ENCODE measurements at places on chromosomes 7 and 10. TPM values are rescaled to one million over a fixed set of nuclear protein-coding genes. Genes with fewer than 3 reads are reported as not detected.
A peak's percentile ranks its signal among the peaks of the same experiment; 100 is the strongest.

- H3K27me3 ChIP-seq: no peaks in the 10 kb centered on the region
- no peaks in the 10 kb centered on the region for H3K4me1 ChIP-seq
- no peak overlapping the region for H3K4me3 ChIP-seq
These were observed 168.8 kb upstream of the RHOBTB1 start for GRCh38 chr10:61112771-61113170.

DNA sequence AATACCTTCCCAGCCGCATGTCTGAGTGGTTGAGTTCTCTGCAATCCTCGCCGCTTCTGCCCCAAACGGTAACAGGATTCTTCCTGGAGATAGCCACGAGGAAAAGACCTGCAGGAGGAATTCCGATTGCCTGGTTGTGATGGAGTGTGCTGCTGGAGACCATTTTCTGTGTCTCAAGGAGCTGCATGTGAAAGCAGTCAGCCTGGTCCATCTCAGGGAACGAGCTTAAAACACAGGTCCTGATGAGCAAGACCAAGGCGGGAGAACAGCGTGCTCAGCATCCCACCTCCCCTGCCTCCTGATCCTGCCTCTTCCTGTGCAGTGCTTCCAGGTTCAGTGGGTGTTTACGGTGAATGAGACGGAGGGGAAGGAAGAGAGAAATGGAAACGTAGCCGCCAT, 26.5 kb downstream of the VIPR2 start:
- no peak for DNase-seq
- H3K36me3 ChIP-seq: no peaks in the 10 kb centered on the region
- H3K27me3 ChIP-seq: peaks cover 9% of the 10 kb centered on the region
- no peak overlapping the region for H3K4me3 ChIP-seq

GRCh38 chr10:20634839-20635238, 262.3 kb downstream of the NEBL start:
- no peak overlapping the region for H3K27ac ChIP-seq
- H3K4me3 ChIP-seq: no peak overlapping the region
- DNase-seq: no peak
- no peaks in the 10 kb centered on the region for H3K27me3 ChIP-seq
- no peaks in the 10 kb centered on the region for H3K4me1 ChIP-seq

DNA sequence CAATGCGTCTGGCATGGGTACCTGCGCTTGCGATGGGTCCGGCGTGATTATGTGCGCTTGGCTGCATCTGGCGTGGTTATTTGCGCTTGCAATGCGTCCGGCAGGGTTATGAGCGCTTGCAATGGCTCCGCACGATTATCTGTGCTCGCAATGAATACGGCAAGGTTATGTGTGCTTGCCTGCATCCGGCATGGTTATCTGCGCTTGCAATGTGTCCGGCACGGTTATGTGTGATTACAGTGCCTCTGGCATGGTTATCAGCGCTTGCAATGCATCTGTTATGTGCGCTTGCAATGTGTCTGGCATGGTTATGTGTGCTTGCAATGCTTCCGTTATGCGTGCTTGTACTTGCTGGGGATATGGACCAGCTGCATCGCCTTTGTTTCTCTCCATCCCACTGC, 37.7 kb downstream of the RBAK start:
- H3K27me3 ChIP-seq: peaks cover 8% of the 10 kb centered on the region
- H3K27ac ChIP-seq: no peak overlapping the region
- no peak for DNase-seq
- no peaks in the 10 kb centered on the region for H3K36me3 ChIP-seq

GRCh38 chr10:85318809-85319807, 990.7 kb downstream of the CCSER2 start:
- H3K4me3 ChIP-seq: no peak overlapping the region
- H3K4me1 ChIP-seq: no peaks in the 10 kb centered on the region
- H3K27ac ChIP-seq: no peak overlapping the region

GRCh38 chr10:119614686-119615085, 17.9 kb upstream of the TIAL1 start:
- no peaks in the 10 kb centered on the region for H3K27me3 ChIP-seq
- H3K4me1 ChIP-seq: no peaks in the 10 kb centered on the region
- no peak overlapping the region for H3K27ac ChIP-seq
- no peak for DNase-seq

- H3K4me3 ChIP-seq: no peak overlapping the region
- DNase-seq: no peak
- H3K27me3 ChIP-seq: no peaks in the 10 kb centered on the region
- H3K36me3 ChIP-seq: peaks cover 43% of the 10 kb centered on the region
- no peak overlapping the region for H3K27ac ChIP-seq
- H3K4me1 ChIP-seq: peaks cover 3% of the 10 kb centered on the region
These were observed 21.1 kb downstream of the CCDC126 start for GRCh38 chr7:23618241-23618640.

DNA sequence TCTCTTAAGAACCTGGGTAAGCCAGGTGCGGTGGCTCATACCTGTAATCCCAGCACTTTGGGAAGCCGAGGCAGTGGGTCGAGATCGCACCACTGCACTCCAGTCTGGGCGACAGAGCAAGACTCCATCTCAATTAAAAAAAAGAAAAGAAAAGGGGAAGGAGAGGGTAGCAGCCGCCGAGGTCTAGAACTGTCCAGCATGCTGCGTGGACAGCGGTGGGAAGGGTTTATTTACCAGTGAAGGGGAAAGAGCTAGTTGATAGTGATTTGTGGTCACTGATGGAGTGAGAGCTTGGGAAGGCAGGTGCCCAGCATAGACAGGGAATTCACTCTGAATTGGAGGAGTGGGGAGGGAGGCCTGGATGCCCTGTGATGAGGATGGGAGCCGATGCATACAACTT, 43.4 kb upstream of the DAGLB start:
- no peak overlapping the region for H3K4me3 ChIP-seq
- DNase-seq: no peak
- H3K4me1 ChIP-seq: no peaks in the 10 kb centered on the region
- H3K27me3 ChIP-seq: no peaks in the 10 kb centered on the region
- H3K27ac ChIP-seq: no peak overlapping the region

DNA sequence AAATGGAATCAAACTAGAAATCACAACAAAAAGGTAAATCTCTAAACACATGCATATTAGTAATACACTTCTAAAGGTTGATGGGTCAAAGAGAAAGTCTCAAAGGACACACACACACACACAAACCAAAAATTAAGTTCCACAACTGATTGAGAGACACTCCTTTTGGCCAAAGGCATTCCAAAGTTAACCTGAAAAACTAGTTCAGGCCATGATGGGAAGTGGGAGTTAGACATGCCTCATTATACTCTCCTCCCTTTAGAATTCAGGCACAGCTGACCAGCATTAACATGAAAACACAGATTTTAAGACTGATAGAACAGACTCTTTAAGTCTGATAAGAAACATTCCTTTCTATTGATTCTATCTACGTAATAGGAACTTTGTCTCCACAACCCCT, 332.4 kb upstream of the IGFBP3 start:
- no peaks in the 10 kb centered on the region for H3K27me3 ChIP-seq
- H3K36me3 ChIP-seq: no peaks in the 10 kb centered on the region
- no peak for DNase-seq
- no peak overlapping the region for H3K27ac ChIP-seq
- no peak overlapping the region for H3K4me3 ChIP-seq
- H3K4me1 ChIP-seq: no peaks in the 10 kb centered on the region

GRCh38 chr10:103480521-103480920, 1.5 kb upstream of the CALHM3 start:
- no peak for DNase-seq
- H3K4me1 ChIP-seq: no peaks in the 10 kb centered on the region
- no peaks in the 10 kb centered on the region for H3K36me3 ChIP-seq

DNA sequence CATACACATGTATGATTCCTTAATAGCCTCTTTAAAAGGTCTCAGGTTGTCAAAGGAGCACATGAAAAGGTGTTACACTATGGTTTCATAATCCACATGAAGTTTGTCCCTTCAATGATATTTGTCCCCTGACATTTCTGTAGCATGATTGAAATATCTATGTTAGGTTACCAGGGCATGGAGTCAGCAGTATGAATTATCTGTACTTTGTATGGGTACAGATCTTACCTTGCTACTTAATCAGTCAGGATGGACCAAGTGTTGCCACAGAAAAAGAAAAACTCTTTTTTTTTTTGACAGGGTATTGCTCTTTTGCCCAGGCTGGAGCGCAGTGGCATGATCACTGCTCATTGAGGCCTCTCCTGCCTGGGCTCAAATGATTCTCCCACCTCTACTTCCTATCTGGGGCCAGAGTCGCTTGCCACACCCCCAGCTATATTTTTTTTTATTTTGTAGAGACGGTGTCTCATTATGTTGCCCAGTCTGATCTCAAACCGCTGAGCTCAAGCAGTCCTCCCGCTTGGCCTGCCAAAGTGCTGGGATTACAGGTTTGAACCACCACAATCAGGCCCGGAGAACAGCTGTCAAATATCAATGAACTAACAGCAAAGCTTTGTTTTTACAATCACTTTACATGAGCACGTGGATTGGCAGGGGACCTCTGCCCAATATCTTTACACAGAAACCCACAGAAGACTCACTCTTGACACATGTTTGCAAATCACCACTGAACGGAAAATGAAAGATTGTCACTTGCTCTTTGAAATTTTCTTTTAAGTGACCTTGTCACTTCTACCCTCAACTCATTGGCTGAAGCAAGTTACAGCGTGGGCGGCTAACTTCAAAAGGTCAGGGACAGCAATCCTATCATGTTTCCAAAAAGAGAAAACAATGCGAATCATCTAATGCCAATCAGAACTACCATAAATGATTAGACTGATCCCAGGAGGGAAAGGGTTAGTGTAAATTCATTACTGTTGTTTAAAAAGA, 140.2 kb downstream of the PRKG1 start:
- no peak overlapping the region for H3K27ac ChIP-seq
- no peaks in the 10 kb centered on the region for H3K4me1 ChIP-seq
- H3K36me3 ChIP-seq: no peaks in the 10 kb centered on the region

DNA sequence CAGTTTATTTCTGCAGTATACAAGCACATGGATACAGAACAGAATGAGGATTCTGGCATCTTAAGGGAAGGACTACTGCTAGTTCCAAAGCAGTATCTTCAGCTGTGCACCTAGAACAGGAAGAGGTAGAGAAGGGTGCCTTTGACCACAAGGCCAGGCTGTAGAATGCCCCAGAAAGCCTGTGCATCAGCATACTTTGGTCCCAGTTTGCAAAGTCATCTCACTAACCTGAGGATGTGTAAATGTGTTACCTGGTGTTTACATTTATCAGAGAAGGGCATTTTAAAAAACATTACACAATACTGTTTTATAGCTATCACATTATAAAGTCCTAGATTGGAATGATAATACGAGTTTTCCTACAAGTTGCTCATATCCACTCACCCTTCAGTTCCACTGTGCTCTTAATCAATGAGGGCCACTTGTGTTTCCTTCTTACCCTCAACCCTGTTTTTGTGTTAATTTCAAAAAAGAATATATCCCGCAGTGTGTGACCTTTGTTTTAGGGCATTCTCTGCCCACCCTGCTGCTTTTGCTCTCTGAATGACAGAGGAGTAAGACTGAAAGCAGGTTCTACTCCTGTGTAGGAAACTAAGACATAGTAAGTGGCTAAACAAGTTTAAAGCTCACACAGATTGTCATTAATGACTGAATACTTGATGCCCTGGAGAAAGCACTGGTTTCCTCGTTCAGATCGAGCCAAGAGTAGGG, 3.4 kb downstream of the SLC35G1 start:
- no peak overlapping the region for H3K4me3 ChIP-seq
- DNase-seq: no peak
- H3K27ac ChIP-seq: no peak overlapping the region
- H3K4me1 ChIP-seq: peaks cover 37% of the 10 kb centered on the region
- H3K36me3 ChIP-seq: peaks cover 18% of the 10 kb centered on the region
- no peaks in the 10 kb centered on the region for H3K27me3 ChIP-seq

- H3K4me1 ChIP-seq: no peaks in the 10 kb centered on the region
- no peaks in the 10 kb centered on the region for H3K36me3 ChIP-seq
- peaks cover 21% of the 10 kb centered on the region for H3K27me3 ChIP-seq
- DNase-seq: no peak
- no peak overlapping the region for H3K4me3 ChIP-seq
These were observed 371.4 kb downstream of the DNAJB6 start for GRCh38 chr7:157707983-157708918.

DNA sequence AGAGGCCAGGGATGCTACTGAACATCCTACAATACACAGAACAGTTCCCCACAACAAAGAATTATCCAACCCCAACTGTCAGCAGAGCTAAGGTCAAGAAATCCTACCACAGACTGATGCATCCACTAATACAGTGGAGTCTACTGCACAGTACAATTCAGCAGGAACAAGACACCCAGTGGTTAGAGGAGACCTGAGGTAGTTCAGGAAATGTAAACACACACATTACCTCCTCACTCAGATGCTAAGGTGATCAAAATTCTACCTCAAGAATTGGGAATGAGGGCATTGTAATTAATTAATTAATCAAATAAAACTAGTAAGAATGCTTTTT, 91.4 kb downstream of the ZFAND4 start:
- H3K27ac ChIP-seq: peak overlapping the region; percentile 97
- H3K36me3 ChIP-seq: peaks cover 10% of the 10 kb centered on the region
- no peak for DNase-seq
- H3K4me1 ChIP-seq: peaks cover 45% of the 10 kb centered on the region

DNA sequence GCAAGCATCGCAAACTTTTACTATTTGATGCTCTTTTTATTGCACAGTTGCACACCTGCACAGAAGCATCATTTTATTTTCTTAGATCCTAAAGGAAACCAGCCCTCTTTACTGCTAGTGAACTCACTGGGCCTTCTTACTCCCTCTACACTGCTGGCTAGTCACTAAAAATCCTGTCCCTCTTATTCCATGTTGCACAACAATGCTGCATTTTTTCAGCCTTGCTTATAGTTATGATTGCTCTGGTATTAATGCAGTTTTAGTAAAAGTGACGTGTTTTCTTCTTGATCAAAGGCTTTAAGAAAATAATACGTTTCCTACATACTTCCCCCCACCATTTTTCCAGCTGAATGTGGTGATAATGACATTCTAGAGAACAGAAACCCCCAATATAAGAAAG, 132.9 kb upstream of the FAM3C start:
- H3K4me1 ChIP-seq: peaks cover 17% of the 10 kb centered on the region
- no peak for DNase-seq
- H3K27me3 ChIP-seq: no peaks in the 10 kb centered on the region
- H3K4me3 ChIP-seq: no peak overlapping the region
- H3K27ac ChIP-seq: no peak overlapping the region
- no peaks in the 10 kb centered on the region for H3K36me3 ChIP-seq

- H3K27ac ChIP-seq: no peak overlapping the region
- peaks cover 11% of the 10 kb centered on the region for H3K4me1 ChIP-seq
- peaks cover 68% of the 10 kb centered on the region for H3K36me3 ChIP-seq
- no peak for DNase-seq
- no peaks in the 10 kb centered on the region for H3K27me3 ChIP-seq
These were observed 10.1 kb downstream of the SLC25A40 start for GRCh38 chr7:87866089-87866488.

DNA sequence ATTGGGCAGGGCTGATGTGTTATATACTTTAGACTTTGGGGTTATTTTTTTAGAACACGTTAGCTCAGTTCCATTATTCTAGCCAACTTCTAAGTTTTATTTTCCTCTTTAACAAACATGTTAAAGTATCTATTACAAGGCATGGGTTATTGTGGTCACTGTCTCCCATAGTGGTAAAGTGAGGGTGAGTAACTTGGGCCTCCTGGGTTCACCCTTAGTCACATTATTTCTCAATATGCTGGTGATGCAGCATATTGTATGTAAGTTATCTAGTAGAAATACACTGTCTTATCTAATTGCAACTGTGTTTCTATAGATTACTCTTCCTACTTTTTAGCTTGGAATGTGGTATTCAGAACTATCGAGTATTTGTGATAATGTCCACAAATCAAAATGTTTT, 65.9 kb downstream of the BBS9 start:
- H3K36me3 ChIP-seq: peaks cover 2% of the 10 kb centered on the region
- no peak for DNase-seq
- H3K4me3 ChIP-seq: no peak overlapping the region
- no peak overlapping the region for H3K27ac ChIP-seq

SPDYE6 gene
- not detected for total RNA-seq

ZPBP gene
- not detected for total RNA-seq

SPDYE5 gene
- total RNA-seq: not detected

PON1 gene
- not detected for total RNA-seq

SKAP2 gene
- total RNA-seq: 6.6 TPM

SLC26A3 gene
- total RNA-seq: not detected

LRRN3 gene
- total RNA-seq: 5.8 TPM

ODAD2 gene
- 0.55 TPM for total RNA-seq
